ENCODE measurements at places on chromosomes 12 and 14. TPM values are rescaled to one million over a fixed set of nuclear protein-coding genes. Genes with fewer than 3 reads are reported as not detected.

POU6F1 gene
- 1.5 TPM for total RNA-seq

TPI1 gene
- 1,519 TPM for total RNA-seq

WDR20 gene
- 14.5 TPM for total RNA-seq

IL26 gene
- 0.35 TPM for total RNA-seq

ARID4A gene
- total RNA-seq, result 15.2 TPM

POP5 gene
- 60.1 TPM for total RNA-seq

CD69 gene
- total RNA-seq, result not detected

MYF5 gene
- not detected for total RNA-seq

NKX2-1 gene
- total RNA-seq, result not detected
